NCI-H460 (cell line): ENCODE measurements at places on chromosomes 11 and 22. TPM values are rescaled to one million over a fixed set of nuclear protein-coding genes. Genes with fewer than 3 reads are reported as not detected.

MGAT3 gene
- 0.02 TPM in 1 of 2 replicates, not detected in the other for total RNA-seq

LSP1 gene
- not detected in 2 replicates for total RNA-seq

MUC6 gene
- not detected in 2 replicates for total RNA-seq

ADAMTS15 gene
- 0.05 and 0.06 TPM in 2 replicates for total RNA-seq

DTX4 gene
- 0.25 and 0.38 TPM in 2 replicates for total RNA-seq

NPAS4 gene
- total RNA-seq, result not detected in 2 replicates

- DNase-seq, result peak; percentile 60
Observed at GRCh38 chr11:8092587-8093424, 11.8 kb downstream of the TUB start.

- DNase-seq, result no peak
Observed at GRCh38 chr22:35938226-35938625, 90.4 kb downstream of the RBFOX2 start.

DNA sequence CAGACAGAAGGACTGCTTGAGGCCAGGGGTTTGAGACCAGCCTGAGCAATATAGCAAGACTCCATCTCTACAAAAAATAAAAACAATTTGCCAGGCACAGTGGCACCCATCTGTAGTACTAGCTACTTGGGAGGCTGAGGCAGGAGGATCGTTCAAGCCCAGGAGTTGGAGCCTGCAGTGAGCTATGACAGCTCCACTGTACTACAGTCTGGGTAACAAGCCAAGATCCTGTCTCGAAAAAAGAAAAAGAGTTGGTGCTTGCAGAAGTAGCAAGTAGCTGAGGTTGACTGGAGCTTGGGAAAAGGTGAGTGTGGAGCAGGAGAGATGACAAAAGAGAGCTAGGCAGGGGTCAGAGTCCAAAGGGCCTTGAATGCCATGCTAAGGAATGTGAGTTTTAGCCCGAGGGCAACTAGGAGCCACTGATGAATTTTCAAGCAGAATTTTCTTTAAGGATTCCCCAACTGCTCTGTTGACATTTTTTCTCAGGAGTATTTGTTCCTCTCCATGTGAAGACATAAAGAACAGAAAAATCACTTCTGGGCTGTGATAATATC, 3.1 kb downstream of the AP1B1 start:
- no peak for DNase-seq

GRCh38 chr11:70899616-70900015, 352.8 kb downstream of the SHANK2 start:
- no peak for DNase-seq

GRCh38 chr22:21755851-21756284, 20.3 kb upstream of the YPEL1 start:
- no peak for DNase-seq

- no peak for DNase-seq
Observed at GRCh38 chr11:126366064-126366822, 10.8 kb downstream of the ST3GAL4 start.

DNA sequence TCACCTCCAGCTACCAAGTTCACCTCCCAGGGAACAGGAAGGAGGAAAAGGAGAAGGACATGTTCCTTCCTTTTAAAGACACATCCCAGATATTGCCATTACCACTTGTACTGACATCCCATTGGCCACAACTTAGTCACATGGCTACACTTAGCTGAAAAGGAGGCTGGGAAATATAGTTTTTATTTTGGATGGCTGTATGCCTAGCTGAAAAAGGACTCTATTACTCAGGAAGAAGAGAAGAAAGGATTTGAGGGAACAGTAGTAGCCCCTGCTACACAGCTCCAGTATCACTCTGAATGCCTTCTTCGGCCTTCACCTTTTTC, 2.1 kb upstream of the APOA5 start:
- no peak for DNase-seq

GRCh38 chr22:21963790-21964211, 11.2 kb upstream of the PPM1F start:
- no peak for DNase-seq

DNA sequence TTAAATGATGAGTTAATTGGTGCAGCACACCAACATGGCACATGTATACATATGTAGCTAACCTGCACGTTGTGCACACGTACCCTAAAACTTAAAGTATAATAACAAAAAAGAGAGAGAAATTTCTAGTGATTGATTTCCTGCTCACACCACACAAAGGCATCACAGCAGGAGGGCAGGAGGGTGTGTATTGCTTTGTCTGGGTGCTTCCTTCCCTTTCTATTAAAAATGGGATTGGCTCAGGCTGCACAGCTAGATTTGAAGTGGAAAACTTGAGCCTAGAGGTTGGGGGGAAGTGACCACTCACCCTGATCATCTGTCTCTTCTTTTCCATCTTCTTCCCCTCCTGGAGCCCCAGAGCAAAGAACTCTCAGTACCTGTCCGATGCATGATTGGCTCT, 944 bp upstream of the SCGB1D2 start:
- no peak for DNase-seq

DNA sequence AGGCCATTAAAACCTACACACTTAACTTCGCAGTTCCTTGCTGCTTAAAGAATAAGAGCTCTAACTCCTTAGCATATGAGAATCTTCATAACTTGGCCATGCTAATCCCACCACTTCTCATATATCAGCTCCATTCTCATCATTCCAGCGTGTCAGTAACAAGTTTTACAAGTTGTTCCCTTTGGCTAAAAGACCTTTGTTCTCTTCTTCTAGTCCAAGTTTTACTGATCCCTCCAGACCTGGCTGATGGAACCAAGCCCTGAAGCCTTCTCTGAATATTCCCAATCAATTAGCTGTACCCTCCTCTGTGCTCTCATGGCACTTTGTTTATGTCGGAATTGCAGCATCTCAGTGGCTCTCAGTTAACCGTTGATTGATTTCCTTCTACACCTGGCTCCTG, 35.8 kb downstream of the GAB2 start:
- DNase-seq, result no peak

DNA sequence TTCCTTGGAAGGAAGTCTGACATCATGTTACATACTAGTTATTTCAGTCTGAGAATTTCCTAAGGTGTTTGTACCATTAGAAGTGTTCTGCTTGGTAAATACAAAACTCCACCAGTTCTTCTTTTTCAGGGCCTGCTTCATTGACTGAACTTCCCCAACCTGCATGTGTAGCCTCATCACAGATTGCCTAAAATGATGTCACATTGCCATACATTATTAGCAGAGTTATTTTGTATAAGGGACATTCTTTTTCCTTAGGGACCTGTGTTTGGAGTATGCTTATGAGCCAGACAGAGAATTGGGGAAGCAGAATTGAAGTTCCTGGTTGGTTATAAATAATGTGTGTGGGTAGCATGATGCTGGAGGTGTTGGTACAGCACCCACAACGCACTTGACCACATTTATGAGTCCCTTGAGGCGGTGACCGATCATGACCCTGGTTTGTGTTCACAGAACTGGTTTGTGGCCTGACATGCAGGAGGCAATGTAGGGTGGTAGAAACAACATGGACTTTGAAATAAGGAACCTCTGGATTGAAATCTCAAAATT, 16.4 kb upstream of the MMP7 start:
- DNase-seq, result no peak

DNA sequence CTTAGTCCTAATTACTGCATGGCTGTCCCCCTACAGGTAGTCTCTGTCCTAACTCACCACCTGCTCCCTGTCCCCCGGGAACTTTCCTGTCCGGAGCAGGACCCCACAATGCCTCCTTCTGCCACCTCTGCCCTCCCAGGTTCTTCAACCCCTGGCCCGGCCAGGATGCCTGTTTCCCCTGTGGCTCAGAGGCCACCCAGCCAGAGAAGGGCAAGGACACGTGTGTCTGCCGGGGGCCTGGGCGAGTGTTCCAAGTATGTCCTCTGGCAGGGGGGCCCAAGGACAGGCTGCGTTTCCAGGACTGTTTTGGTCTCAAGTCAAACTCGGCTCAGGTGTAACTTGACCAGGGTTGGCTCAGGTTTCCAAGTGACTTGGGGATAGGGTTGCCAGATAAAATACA, 63.8 kb downstream of the BTG4 start:
- DNase-seq, result no peak

DNA sequence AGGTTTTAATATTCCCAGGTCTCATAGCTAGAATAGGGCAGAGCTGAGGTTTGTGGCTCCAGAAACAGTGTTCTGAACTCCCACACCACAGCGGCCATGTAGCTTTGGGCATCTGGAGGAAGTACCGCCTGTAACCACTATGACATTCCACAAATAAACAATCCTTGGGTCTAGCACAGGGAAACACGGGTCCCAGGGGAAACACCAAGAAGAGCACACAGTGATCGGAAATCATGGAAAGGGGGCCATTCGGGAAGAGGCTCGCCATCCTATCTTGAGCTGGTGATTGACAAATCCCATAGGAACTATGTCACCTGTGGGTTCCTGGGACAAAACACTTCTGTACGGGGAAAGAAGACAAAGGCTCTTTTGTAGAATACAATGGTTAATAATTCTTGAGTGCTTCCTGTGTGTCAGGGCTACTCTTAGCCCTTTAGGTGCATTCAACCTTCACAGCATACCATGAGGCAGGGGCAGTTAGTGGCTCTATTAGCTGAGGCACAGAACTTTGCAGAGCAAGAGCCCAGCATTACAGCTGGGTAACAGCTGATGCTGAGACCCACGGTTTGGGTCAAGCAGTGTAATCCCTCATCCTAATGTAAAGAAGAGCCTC, 514.2 kb downstream of the NTM start:
- DNase-seq, result no peak

DNA sequence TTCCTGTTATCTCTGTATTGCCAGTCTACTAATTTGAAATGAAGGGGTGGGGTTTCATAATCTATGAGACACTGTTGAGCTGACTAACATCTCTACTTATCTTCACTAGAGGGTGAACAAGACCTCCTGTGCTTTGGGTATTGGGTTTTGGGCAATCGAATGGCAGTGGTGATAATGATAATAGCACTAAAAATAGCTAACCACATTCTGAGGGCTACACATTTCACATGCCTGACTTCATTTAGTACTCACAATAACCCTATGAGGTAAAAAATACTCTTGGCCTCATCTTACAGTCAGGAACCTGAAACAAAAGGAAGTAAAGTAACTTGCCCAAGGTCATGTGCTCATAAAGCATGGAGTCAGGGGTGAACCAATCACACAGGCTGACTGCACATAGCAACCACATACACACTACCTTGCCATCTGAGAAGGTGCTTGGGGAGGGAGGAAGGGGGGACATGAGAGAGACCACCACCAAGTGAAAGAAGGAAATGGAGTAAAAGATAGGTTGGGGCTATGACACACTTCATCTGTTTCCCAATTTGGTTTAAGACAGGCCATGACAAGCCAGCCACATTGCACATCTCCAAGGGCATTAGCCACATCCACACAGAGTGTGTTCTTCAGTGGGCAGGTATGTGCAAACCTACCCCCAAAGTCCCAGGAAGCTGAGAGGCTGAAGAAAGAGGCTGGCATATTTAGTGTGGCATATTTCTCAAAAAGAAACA, 387.6 kb upstream of the DDI1 start:
- DNase-seq, result no peak

DNA sequence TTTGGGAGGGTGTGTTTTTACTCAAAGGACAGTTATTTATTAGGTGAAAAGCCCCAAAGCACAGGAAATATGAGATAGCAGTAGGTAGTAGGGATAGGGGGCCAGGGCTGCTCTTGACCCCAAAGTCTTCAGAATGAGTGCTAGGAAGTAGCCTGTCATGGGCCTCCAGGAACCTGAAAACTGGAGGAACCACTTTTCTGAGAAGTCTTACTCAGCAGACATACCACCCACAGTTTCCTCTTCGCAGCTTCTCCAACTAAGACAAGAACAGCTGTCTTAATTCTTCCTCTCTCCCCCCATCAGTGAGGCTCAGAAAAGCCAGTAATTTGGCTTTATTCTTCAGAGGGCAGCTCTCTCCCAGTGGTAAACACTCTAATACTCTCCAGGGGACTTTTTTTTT, 84.0 kb upstream of the CTSC start:
- DNase-seq, result no peak

DNA sequence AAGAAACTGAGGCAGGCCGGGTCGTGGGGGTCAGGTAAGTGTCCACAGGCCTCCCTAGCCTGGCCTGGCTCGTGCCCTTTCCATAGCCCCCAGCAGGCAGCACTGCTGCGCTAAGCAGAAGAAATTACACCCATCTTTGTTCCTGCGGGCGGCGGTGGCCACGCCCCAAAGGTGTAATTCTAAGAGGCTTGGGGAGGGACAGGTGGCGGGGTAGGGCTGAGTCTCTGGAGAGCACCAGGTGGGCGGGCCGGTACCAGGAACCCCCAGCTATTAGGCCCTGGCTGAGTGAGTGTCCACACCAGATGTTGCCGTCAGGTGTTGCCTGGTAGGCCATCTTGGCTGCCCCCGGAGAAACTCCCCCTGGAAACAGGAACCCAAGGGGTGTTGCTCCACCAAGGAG, 12.3 kb upstream of the ARAP1 start:
- DNase-seq, result no peak

DNA sequence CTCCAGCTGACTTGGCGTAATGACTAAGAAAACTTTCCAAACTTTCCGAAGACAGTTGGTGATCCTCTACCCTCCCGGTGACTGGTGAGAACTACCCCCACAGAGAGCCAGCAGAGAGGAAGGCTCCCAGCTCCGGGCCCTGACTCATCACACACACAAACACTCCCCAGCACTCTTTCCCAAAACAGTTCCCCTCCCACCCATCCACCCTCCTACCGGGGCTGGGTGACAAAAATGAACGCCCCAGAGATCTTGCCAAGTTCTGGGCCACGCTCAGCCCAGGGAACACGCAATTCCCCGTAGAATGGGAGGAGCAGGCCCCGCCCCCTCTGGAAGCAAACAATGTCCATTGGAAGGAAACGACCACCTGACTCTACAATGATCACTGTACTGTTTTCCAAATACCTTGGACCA, 21.3 kb upstream of the JAM3 start:
- DNase-seq, result no peak

DNA sequence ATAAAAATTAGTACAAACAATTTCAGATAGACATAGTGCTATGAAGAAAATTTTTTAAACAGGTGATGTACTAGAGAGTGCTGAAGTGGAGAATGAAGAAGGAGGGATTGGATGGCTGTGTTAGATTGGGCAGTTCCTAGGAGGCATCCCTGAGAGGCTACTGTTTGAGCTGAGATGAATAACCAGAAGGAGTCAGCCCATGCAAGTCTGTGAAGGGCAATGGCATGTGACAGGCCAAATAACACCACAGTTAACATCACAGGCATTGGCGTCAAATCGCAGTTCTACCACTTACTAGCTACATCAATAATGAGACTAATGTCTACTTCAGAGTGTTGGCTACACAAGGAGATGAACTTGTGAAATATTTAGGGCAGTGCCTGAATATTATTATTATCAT, 35.4 kb downstream of the HORMAD2 start:
- no peak for DNase-seq

DNA sequence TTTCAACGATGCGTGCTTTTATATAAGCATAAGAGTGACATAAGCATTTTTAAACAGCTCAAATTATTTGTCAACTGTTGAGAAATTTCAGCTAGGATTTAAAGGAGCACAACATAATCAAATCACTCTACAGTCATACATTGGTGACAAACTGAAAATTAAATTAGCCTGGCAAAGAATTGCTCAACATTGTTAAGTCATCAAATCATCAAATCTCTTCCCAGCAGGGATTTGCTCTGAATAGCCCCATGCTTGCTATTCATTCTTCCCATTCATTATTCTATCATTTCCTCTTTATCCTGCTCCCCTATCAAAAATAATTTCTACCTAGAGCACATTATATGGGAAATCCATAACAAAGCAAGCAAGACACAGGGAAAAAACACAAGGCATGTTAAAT, 198.7 kb upstream of the LUZP2 start:
- DNase-seq, result no peak
